Prostate gland (tissue), 2 donors: ENCODE measurements at places on chromosomes 13 and 19. TPM values are rescaled to one million over a fixed set of nuclear protein-coding genes. Genes with fewer than 3 reads are reported as not detected.

The CFD gene
- total RNA-seq: 92.2 TPM

The LILRB4 gene
- 1.6 TPM for total RNA-seq

The TSKS gene
- not detected for total RNA-seq

The SBK2 gene
- not detected for total RNA-seq

The TLE6 gene
- total RNA-seq: 5.9 TPM

The ZSCAN18 gene
- total RNA-seq: 108 TPM

The EXOC3L2 gene
- total RNA-seq: 27.0 TPM

The SYMPK gene
- 104 TPM for total RNA-seq

The SHC2 gene
- total RNA-seq: 52.2 TPM

The SPRY2 gene
- 21.5 TPM for total RNA-seq

The CHST8 gene
- 2.7 TPM for total RNA-seq
